ENCODE measurements at places on chromosomes 3 and 15. TPM values are rescaled to one million over a fixed set of nuclear protein-coding genes. Genes with fewer than 3 reads are reported as not detected.

DNA sequence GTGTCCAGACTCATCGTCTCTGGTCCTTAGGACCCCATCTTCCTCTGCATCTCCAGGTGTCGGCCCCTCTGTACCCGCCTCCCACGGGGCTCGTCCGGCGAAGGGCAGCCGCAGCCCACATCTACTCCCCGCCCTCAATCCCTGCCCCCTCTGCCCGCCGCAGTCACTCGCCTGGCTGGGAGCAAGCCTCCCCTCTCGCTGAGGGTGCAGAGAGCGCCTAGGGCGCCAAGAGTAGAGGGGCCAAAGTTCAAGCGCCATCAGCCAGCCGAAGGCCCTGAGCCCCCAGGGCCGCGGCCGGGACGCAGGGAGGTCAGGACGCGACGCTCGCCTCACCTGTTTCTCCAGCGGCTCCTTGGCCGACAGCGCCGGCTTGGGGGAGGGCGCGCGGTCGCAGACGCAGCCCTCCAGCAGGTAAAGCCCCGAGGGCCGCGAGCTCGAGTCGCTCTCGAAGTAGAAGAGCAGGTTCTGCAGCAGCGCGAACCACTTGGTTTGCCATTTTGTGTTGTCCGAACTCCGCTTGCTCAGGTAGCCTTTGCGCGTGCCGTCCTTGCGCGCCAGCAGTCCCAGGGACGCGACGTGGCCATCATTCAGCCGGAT is 592 bp downstream of the RASGRF1 start:
- DNase-seq: peak; percentile 47

DNA sequence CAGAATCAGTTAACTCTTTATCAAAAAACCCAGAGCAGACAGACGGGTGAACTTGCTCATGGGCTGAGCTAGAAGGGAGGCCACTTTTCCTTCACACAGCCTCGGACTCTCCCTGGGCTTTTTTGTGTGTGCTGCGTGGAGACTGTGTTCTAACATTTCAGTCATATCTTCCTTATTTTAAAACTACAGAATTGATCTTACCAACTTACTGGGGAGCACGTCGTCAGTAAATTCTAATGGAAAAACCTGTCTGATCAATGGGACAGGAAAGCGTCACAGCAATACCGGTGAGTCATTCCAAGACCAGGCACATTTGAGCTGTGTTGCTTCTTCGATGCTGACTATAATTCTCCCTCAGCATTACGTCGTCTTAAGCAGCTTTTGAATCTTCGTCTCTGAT is 145.1 kb downstream of the LPP start:
- DNase-seq: no peak

- DNase-seq: no peak
Observed at GRCh38 chr3:119636891-119637611, 23.3 kb downstream of the POPDC2 start.

GRCh38 chr3:59824876-59825275 is 775.1 kb upstream of the CFAP20DC start:
- DNase-seq: no peak

DNA sequence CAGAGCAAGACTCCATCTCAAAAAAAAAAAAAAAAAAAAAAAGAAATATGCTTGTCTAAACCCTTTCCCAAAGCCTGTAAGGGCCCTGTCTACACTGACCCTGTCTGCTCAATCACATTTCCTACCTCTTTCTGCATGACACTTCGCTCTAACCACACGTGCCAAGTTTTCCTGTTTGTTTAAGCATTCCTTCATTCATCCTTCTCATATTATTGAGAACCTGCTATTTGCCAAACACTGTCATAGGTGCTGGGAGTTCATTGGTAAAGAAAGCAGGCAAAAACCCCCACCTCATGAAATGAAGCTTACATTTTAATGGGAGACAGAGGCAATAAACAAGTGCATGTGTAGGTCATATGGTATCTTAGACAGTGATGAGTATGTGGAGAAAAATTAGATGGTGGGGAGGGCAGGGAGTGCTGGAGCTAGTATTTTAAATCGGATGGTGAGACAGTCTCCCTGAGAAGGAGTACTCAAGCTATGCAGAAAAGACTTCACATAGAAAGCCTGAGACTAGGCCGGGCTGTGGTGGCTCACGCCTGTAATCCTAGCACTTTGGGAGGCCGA is 48.0 kb downstream of the B3GNT5 start:
- no peak for DNase-seq

- no peak for DNase-seq
Observed at GRCh38 chr15:67142767-67143100, 77.3 kb downstream of the SMAD3 start.

DNA sequence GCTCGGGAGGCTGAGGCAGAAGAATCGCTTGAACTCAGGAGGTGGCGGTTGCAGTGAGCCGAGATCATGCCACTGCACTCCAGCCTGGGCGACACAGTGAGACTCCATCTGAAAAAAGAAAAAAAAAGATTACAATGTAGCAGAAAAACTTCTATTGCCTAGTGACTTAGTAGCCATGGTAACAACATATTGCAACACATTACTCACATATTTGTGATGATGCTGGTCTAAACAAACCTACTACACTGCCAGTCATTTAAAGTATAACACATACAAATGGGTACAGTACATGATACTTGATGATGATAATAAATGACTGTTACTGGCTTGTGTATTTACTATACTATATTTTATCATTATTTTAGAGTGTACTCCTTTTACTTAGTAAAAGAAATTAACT is 125.6 kb downstream of the PLOD2 start:
- DNase-seq: no peak

DNA sequence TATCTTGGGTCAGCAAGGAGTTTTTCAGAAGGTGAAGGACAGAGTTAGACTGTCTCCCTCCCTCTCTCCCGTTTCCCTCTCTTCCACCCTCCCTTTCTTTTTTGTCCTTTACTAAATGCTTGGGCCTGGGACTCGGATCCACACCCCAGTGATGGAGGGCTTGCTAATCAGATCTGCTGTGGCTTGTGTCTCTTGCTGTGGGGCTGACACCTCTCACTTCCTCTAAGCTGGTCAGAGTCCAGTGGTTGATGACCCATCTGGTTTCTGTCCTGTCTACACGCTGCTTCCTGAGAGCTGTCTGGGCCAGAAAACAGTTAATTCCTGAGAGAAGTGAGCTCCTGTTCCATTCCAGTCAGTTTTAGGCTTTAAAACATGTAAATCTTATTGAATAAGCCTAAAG is 849 bp downstream of the TRAK1 start:
- DNase-seq: no peak

DNA sequence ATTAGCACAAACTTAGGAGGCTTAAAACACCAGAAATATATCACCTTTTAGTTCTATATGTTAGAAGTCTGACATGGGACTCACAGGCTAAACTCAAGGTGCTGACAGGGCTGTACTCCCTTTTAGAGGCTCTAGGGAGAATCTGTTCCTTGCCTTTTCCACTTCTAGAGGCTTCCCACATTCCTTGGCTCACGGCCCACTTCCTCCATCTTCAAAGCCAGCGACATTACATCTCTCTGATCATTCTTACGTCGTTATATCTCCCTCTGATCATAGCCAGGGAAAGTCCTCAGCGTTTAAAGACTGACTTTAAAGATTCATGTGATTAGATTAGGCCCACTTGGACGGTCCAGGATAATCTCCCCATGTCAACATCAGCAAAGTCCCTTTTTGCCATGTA is 166.3 kb downstream of the GREM1 start:
- DNase-seq: no peak

The C3orf80 gene
- 0.63 TPM for total RNA-seq

The CPNE9 gene
- 0.16 TPM for total RNA-seq

The GATM gene
- 79.5 TPM for total RNA-seq

The KIF7 gene
- 4.2 TPM for total RNA-seq

All from kidney (tissue), 22 donors.